ENCODE measurements at places on chromosomes 4 and X.
A peak's percentile ranks its signal among the peaks of the same experiment; 100 is the strongest.

DNA sequence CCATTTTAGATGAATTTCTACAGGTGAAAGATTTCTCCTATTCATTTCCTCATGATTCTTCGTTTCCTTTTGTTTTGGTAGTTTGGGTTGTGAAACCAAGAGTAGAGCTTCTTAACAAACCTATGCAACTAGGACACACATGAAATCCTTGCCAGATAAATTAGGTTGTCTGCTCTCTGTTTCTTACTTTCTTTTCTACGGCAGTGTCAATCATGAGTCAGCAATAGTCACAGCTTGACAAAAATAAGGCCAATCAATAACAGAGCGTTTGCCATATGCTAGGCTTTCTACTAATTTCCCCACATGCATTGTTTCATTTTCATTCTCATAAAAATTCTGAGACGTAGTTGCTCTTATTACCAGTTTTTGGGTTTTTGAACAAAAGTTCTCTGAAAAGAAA, 20.3 kb downstream of the CLRN2 start:
- no peak for DNase-seq

GRCh38 chr4:131388277-131388676, 1760.8 kb upstream of the PCDH10 start:
- no peak for DNase-seq

DNA sequence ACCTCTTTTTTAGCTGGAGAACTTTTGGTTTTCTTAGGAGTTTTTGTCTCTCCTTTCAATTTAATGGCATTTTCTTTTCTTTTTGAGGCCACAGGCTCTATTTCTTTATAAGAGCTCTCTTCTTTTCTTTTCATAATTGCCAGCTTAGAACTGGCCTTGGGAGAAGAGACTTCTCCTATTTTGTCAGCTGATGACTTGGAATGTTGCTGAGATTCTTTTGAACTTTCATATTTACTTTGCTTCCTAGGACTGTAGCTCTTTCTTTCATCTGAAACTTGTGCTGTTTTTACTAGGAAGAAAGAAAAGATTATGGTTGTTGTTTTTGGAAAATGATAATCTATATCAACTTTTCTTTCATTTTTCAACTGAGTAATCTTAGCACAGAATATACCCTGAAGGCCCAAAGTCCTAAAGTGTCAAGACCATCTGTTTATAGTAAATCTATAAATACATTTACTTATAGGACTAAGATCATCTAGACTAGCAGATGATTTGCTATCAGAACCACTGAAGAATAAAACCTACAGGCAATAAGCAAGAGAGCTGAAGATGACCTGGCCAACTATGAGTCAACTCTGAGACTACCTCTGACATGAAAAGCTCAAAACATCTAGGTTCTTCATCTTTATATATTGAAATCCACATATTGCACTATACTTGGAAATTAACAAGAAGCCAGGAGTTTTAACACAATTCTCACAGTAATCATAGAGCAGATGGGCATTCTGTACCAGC, 45.6 kb downstream of the RFC1 start:
- no peak for DNase-seq

- DNase-seq = no peak
Observed at GRCh38 chr4:87529187-87529586, at the start of gene SPARCL1. Gene SPARCL1 (minus strand): TSS chr4:87529376. CDS start chr4:87499574, 29,802 bp downstream.

GRCh38 chr4:87354168-87355102, 31.8 kb upstream of the HSD17B13 start:
- no peak for DNase-seq

DNA sequence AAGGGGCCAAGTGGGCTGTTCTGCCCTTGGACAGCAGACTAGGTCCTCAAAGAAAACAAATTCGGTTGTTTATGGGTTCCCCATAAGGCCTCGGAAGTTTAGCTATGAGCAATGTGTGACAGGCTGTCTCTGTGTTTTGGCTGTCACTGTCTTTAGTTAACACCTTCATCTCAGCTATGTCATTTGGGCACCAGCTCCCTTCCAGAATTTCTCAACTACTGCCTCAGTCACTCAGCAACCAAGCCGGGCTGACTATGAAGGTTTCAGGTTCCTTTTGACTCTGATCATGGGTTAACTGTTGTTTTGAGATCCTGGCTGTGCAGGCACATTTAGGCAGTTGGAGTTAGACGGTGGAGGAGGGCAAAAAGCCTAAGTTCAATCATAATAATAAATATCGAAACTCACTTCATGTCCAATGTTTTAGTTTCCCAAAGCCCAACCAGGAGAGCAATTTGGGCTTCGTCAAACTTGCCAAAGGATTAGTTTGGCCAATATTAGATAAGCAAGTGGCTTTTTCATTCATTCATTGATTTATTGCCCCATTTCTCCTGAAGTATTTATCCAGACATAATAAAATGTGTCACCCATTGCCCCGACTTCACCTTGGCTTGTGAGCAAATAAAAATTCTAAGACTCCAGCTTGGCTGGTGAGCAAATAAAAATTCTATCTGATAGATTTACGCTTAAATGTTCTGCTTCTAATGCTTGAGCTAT, 9.1 kb upstream of the PAGE1 start:
- no peak for DNase-seq

- DNase-seq = no peak
Observed at GRCh38 chr4:17082186-17082585, 183.7 kb upstream of the LDB2 start.

DNA sequence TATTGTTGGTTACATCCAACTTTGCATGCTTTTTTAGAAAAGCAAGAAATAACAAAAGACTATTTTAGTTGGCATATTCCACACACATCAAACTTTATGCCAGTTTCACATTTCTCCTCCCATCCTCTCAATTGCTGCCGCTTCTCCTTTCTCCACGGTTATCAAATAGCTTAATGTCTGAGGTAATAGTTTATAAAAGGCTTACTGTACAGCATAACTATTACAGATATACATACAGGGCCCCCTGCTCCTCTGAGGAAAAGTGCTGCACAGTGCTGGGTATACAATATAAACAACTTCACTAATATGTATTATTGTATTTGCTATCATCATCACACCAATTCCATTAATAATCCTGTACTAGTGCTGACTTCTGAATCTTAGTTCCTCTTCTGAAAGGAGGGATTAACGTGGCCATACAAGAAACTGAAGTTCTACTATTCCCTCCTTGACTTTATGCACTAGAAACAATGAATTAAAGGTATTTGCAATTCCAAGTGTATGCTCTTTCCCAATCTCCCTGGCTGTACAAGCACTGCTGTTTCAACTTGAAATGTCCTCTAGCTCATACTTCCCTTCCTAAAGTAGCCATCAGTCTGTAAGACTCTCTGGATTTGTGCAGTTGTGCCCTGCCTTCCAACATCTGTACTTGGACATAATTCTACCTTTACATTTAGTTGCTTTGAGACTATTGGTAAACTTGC, 2.5 kb downstream of the CCNI start:
- DNase-seq = peak; percentile 25

DNA sequence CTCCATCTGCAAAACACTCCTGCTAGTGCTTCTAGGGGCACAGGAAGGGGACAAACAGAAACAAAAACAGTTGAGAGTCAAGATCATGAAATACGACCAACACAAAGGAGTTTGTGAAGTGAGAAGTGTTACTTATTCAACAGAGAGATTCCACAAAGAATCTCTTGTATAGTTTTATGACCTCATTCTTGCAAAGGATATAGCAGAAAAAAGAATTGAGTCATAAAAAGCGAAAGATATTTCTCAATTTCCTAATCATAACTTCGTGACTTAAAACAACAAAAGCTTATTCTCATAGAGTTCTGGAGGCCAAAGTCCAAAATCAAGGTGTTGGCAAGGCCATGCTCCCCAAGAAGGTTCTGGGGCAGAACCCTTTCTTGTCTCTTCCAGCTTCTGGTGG, 40.7 kb downstream of the TIGD4 start:
- DNase-seq = no peak

DNA sequence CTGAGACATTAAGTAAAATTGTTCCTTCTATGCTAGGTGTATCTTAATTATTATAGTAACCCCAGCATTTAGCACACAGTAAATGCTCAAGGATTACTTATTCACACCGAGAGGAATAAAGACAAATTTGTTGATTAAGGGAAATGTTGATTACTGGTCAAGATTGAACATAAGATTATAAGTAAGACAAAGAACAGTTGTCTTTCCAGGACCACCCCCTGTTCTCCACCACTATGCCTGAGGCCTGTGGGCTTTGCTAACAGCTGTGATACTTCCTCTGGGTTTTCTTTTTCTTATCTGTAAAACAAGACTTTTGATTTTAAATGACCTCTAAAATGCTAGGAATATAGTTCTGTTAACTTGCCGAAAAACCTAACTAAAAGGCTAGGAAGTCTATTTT, 128.0 kb downstream of the DCLK2 start:
- no peak for DNase-seq

- no peak for DNase-seq
Observed at GRCh38 chrX:133448512-133449076, 33.3 kb upstream of the GPC4 start.

GRCh38 chr4:48296365-48296764, 26.7 kb upstream of the TEC start:
- DNase-seq = no peak

- DNase-seq = no peak
Observed at GRCh38 chrX:130144509-130144908, 21.1 kb downstream of the AIFM1 start.

- DNase-seq = no peak
Observed at GRCh38 chr4:67546004-67546356, 677 bp upstream of the CENPC start.

- peak; percentile 46 for DNase-seq
Observed at GRCh38 chrX:4547213-4547836, 833.9 kb upstream of the PRKX start.

DNA sequence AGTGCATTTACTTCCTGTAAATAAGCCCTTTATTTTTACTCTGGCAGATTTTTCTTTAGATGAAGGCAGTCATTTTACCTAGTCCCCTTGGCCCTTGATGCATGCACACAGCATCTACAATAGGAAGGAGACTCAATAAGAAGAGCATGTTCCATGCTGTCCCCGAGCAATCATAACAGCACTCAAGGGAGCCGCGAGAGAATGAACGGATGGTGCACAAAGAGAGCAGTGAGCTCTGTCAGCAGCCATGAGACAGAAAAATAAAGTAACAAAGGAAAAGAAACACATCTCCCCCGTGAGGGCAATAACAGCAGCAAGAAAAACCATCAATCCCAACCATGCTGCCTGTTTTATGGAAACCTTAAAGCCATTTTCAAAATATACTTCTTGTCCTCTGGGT, 11.9 kb downstream of the SMIM31 start:
- DNase-seq = no peak

DNA sequence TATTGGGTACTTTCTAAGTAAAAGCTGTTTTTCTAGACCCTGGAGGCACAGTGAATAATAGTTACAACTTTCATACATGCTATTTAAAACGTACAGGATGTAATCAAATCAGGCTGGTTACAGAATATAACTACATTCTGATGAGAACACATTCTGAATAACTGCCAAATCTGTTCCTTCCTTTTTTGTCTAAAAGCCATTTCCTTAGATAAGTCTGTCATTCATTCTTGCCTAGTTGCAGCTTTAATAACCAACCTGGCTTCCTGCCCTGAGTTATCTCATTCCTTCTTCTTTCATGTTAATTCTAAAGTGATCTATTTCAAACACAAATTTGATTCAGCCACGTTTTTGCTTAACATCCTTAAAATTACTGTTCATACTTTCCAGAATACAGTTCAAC, 189.7 kb upstream of the ITM2A start:
- no peak for DNase-seq

- no peak for DNase-seq
Observed at GRCh38 chr4:271492-272103, 33.7 kb downstream of the ZNF732 start.

DNA sequence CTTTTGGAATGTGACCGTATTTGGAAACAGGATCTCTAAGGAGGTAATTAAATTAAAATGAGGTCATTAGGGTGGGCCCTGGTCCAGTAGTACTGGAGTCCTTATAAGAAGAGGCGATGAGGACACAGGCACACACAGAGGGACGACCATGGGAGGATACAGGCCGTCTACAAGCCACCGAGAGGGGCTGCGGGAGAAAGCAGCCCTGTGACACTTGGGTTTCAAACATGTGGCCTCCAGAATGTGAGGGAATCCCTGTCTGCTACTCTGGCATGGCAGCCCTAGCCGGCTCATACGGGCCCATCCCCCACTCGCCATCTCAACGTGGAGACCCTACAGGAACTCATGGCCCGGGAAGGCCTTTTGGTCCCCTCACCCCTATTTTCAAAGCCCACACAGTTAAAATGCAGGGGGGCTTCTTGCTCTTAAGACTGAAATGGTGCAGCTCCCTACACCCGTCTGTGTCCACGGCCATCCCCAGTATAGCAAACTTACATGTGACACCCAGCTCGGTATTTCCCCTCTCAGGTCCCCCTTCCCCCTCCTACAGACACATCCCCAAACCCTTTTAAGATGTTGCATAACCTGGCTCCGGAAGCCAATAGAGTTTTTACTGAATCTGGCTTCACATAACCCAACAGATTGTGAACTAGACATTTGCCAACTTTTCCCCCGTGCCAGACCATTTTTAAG, 124.1 kb upstream of the TBL1X start:
- DNase-seq = peak; percentile 67

GRCh38 chr4:165369522-165369921, 9.3 kb upstream of the CPE start:
- no peak for DNase-seq

DNA sequence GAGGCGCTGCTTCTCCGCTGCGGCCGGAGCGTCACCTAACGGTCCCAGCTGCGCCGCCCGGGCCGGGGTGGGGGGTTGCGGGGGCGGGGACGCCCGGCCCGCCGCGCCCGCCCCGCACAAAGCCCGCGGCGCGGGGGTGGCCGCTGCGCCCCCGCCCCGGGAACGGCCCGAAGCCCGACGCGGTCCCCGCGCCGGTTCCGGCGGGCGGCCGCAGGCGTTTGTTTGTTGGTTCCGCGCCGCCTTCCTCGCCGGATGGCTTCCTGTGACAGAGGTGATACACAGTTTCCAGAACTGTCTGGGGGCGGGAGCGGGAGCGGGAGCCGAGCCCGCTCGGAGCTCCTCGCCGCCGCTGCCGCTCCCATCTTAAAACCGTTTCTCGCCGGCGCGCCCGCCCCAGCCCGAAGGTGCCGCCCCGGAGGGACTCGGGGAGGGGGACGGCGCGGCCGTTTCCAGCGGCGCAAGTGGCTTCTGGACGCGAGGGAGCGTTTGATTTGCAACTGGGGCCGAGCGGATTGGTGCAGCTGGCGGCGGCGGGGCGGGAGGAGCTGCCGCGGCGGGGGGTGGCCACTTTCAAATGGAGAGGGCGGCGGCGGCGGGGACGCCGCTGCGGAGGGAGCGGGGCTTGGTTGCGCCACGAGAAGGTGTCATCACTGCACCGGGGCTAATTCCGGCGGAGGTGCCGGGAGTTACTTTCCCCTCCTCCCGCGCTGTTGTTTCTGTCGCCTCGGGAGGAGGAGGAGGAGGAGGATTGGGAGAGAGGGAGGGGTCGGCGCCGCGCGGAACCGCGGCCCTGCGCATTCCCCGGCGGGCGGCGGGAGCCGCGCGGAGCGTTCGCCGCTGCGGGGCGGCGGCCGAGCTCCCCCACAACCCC, 2.3 kb downstream of the JADE1 start:
- peak; percentile 86 for DNase-seq

GRCh38 chr4:133320576-133321170, 171.6 kb downstream of the PCDH10 start:
- peak; percentile 1 for DNase-seq

GRCh38 chr4:55110131-55110530, 15.3 kb downstream of the KDR start:
- DNase-seq = no peak

GRCh38 chrX:33086886-33087285, 124.5 kb downstream of the DMD start:
- DNase-seq = no peak

- no peak for DNase-seq
Observed at GRCh38 chr4:54566608-54567007, 91.1 kb upstream of the KIT start.

GRCh38 chr4:73967866-73968265, 14.0 kb downstream of the PF4 start:
- no peak for DNase-seq
